ENCODE measurements at places on chromosomes 2 and 18.

- peaks cover 15% of the 10 kb centered on the region for H3K4me1 ChIP-seq
- peak overlapping the region; percentile 84 for H3K27ac ChIP-seq
- H3K27me3 ChIP-seq: no peaks in the 10 kb centered on the region
- no peak overlapping the region for H3K4me3 ChIP-seq
Observed at GRCh38 chr2:148802448-148803220, 72.4 kb upstream of the KIF5C start.

- no peaks in the 10 kb centered on the region for H3K27me3 ChIP-seq
- no peaks in the 10 kb centered on the region for H3K36me3 ChIP-seq
- no peak overlapping the region for H3K4me3 ChIP-seq
- H3K27ac ChIP-seq: no peak overlapping the region
Observed at GRCh38 chr2:198106621-198107385, 302.4 kb downstream of the PLCL1 start.

- H3K27me3 ChIP-seq: no peaks in the 10 kb centered on the region
- H3K36me3 ChIP-seq: peaks cover 7% of the 10 kb centered on the region
- no peak overlapping the region for H3K27ac ChIP-seq
- DNase-seq: peak; percentile 70
- H3K4me1 ChIP-seq: peaks cover 47% of the 10 kb centered on the region
Observed at GRCh38 chr18:58529714-58530354, 99.1 kb downstream of the ALPK2 start.

DNA sequence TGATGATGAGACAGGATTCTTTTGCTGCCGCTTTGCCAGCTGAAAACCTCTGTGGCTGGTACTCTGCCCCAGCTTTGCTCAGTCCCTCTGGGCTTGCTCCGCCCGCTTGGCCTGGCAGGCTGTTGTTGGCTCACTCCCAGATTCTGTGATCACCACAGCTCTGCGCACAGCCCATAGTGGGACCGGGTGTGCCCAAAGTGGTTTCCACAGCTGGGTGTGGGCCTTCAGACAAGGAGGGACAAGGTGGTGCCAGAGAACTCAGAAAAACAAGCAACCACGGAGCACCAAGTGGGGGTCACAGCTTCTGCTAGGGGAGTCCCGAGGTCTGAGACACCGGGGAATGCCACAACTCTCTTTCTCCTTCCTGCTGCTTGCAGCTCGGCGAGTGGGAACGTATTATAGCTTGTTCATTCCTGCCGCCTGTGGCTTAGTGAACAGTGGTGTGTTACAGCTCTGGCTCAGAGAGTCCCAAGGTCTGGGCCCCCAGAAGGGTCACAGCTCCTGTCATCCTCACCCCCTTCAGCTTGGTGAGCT is 9.2 kb upstream of the KYNU start:
- peaks cover 73% of the 10 kb centered on the region for H3K4me1 ChIP-seq
- peak overlapping the region; percentile 39 for H3K4me3 ChIP-seq
- H3K36me3 ChIP-seq: peaks cover 33% of the 10 kb centered on the region
- no peaks in the 10 kb centered on the region for H3K27me3 ChIP-seq

DNA sequence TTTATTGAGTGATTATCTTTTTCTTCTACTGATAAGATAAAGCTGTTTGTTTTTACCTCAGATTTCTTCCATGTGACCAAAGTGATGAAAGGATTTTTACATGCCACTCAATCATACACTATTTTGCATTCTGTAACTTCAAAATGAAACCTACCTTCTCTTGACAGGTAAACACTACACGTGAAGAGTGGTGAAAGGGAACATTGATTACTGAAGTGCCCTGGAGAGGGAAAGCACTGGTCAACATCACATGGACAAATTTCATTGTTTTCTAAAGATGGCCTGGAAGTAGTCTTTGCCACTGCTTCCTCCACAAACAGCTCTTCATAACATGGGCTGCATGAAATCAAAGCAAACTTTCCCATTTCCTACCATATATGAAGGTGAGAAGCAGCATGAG is 120.1 kb downstream of the HIBCH start:
- no peak overlapping the region for H3K4me3 ChIP-seq
- no peak overlapping the region for H3K27ac ChIP-seq
- DNase-seq: no peak
- no peaks in the 10 kb centered on the region for H3K27me3 ChIP-seq
- no peaks in the 10 kb centered on the region for H3K4me1 ChIP-seq

- no peaks in the 10 kb centered on the region for H3K27me3 ChIP-seq
- DNase-seq: no peak
- no peak overlapping the region for H3K27ac ChIP-seq
Observed at GRCh38 chr18:23887493-23887892, 127.1 kb upstream of the TTC39C start.

GRCh38 chr18:9115984-9116383 is 13.5 kb downstream of the NDUFV2 start:
- H3K27ac ChIP-seq: peak overlapping the region; percentile 77
- H3K4me3 ChIP-seq: peak overlapping the region; percentile 59
- H3K36me3 ChIP-seq: peaks cover 38% of the 10 kb centered on the region

- H3K27me3 ChIP-seq: no peaks in the 10 kb centered on the region
- H3K4me1 ChIP-seq: no peaks in the 10 kb centered on the region
- no peak overlapping the region for H3K27ac ChIP-seq
- no peak for DNase-seq
Observed at GRCh38 chr18:75727456-75727855, 300.0 kb upstream of the SMIM21 start.

DNA sequence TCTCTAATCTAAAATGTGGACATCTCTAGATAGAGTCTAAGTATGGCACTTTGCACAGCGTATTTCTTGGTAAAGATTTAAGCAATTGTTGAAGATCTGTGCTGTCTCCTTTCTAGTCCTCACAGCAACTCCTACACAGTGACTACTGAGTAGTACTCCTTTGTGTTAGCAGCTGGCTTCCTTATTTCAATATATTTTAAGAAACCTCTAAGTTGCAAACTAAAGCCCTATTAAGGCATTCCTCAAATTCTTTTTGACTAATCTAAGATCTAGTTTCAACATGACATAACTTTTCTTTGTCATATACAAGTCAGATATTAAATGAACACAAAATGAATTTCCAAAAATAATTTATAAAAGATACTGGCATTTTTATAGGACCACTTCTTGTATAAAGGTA is 121.8 kb upstream of the DNAJC10 start:
- no peaks in the 10 kb centered on the region for H3K4me1 ChIP-seq
- no peaks in the 10 kb centered on the region for H3K36me3 ChIP-seq
- H3K4me3 ChIP-seq: no peak overlapping the region
- DNase-seq: no peak
- no peak overlapping the region for H3K27ac ChIP-seq

- H3K4me3 ChIP-seq: no peak overlapping the region
- peaks cover 30% of the 10 kb centered on the region for H3K27me3 ChIP-seq
- no peaks in the 10 kb centered on the region for H3K36me3 ChIP-seq
- H3K27ac ChIP-seq: no peak overlapping the region
- peaks cover 8% of the 10 kb centered on the region for H3K4me1 ChIP-seq
- peak; percentile 46 for DNase-seq
Observed at GRCh38 chr2:41782306-41783158, 265.3 kb upstream of the PKDCC start.

DNA sequence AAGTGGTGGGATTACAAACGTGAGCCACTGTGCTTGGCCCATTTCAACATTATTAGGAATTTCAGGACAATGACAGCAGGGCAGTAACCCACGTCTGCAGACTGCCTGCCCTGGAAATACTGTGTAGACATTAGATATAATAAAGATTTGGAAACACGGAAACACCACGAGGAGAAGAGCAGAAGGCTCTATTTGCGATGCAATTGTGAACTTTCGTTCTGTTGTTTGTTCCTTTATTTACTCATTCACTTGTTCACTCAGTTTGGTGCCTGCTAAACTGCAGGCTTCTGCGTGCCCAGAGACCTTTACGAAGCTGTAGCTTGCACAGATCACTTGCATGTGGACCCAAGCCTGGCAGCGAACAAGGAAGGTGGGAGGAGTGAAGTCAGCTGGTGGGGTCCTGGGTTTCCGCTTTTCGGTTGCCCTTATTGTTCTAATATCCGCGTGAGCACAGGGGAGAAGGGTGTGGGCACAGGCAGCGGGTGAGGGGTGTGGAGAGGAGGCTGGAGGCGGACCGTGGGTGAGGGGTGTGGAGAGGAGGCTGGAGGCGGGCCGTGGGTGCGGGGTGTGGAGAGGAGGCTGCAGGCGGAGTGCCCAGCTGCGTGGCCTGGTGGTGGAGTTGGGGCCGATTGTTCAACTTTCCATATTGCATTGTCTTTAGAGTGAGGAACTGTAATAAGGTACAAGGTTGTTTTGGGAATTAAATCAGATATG is 3.4 kb downstream of the COLEC11 start:
- H3K4me1 ChIP-seq: peaks cover 9% of the 10 kb centered on the region
- H3K36me3 ChIP-seq: no peaks in the 10 kb centered on the region
- DNase-seq: no peak
- H3K27me3 ChIP-seq: peaks cover 41% of the 10 kb centered on the region
- no peak overlapping the region for H3K4me3 ChIP-seq

- H3K27me3 ChIP-seq: peaks cover 47% of the 10 kb centered on the region
- no peaks in the 10 kb centered on the region for H3K36me3 ChIP-seq
- DNase-seq: no peak
Observed at GRCh38 chr2:238113611-238114010, 13.5 kb downstream of the ESPNL start.

DNA sequence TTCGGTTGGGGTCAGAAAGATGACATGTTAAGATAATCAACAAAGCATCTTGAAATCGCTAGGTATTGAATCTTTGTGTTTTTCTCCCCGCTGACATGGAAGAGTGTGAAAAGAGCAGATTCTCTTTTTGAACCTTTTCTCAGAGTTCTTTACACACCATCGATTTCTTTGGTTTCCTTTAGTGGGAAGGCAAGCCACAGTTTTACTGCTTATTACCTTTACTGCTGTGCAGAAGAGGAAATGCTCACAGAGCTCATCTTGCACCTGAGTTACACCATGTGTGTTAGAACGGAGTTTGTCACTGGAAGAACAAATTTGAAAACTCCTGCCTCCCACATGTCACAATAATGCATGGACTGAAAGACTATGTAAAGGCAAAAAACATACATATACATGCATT is 45.3 kb upstream of the PDK1 start:
- no peak for DNase-seq
- H3K27ac ChIP-seq: no peak overlapping the region
- no peaks in the 10 kb centered on the region for H3K4me1 ChIP-seq
- peaks cover 28% of the 10 kb centered on the region for H3K36me3 ChIP-seq

DNA sequence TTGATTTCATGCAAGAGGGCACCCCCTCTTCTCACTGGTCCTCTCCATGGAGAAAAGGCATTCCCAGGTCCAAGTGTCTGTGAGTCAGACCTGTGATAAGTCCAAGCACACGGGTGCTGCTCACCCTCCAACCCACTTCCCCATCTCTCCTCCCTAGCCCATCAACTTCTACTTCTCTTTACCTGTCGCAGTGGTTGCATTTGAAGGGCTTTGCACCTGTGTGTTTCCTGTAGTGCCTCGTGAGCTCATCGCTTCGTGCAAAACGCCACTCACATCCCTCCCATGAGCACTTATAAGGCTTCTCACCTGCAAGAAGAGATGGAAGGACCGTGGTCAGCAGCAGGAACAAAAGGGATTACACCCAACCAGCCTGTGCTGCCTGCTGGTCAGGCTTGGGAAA is 77.5 kb downstream of the KLF7 start:
- H3K4me1 ChIP-seq: peaks cover 3% of the 10 kb centered on the region
- H3K4me3 ChIP-seq: no peak overlapping the region
- H3K27me3 ChIP-seq: no peaks in the 10 kb centered on the region
- DNase-seq: no peak

DNA sequence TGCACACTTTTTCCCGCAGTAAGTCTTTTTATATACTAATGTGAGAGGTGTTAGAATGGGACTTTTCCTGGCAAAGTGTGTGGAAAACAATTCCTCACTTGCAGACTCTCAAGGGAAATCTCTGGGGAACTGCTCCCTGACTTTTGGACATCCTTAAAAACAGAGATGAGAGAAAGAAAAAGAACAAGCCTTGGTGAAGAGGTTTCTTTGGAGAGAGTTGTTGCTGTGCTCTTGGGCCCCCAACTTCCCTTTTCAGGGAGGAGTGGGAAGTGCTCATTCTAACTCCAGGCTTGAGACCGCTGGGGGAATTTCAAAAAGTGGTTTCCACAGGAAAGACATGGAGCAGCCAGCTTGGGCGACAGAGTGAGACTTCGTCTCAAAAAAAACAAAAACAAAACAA is 142.6 kb upstream of the SPRED2 start:
- no peak for DNase-seq
- no peak overlapping the region for H3K4me3 ChIP-seq
- peaks cover 30% of the 10 kb centered on the region for H3K4me1 ChIP-seq
- peaks cover 9% of the 10 kb centered on the region for H3K36me3 ChIP-seq
- peak overlapping the region; percentile 36 for H3K27ac ChIP-seq
- H3K27me3 ChIP-seq: no peaks in the 10 kb centered on the region

- no peak overlapping the region for H3K27ac ChIP-seq
- no peak for DNase-seq
- peaks cover 9% of the 10 kb centered on the region for H3K4me1 ChIP-seq
- no peaks in the 10 kb centered on the region for H3K27me3 ChIP-seq
- no peaks in the 10 kb centered on the region for H3K36me3 ChIP-seq
Observed at GRCh38 chr2:211258646-211259335, 702.4 kb downstream of the CPS1 start.

DNA sequence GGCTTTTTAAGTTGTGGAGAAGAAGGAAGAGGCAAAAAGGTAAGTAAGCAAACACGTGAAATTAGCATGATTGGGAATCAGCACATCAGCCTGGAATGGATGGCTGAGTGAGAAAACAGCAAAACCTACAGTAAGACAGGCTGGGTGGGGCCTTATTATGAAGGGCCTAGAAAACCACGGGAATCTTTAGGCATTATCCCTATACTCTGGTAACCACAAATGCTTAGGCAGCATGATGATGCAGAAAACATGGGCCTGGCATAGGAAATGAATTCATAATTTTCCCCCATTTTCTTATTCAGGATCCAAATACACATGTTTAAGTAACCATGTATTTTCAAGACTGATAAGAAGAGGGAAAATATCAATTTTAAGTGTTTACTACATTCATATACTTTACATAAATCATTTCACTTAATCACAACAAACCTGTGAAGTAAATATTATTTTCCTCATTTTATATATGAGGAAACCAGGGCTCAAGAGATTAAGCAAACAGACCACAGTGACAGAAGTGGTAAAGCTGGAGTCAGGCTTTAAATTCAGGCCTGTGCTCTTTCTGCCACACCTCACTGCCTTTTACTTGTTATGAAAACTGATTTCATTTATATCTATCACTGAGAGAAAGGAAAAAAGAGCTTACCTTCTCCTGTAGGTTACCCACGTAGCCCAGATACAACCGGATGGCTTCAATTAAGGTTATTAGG is 4.0 kb downstream of the TMEM17 start:
- H3K4me1 ChIP-seq: peaks cover 21% of the 10 kb centered on the region
- H3K27me3 ChIP-seq: no peaks in the 10 kb centered on the region
- DNase-seq: no peak
- H3K4me3 ChIP-seq: no peak overlapping the region
- H3K27ac ChIP-seq: no peak overlapping the region

GRCh38 chr2:23323198-23323916 is 61.6 kb upstream of the KLHL29 start:
- H3K27me3 ChIP-seq: peaks cover 79% of the 10 kb centered on the region
- H3K4me1 ChIP-seq: no peaks in the 10 kb centered on the region
- H3K4me3 ChIP-seq: no peak overlapping the region
- DNase-seq: no peak

DNA sequence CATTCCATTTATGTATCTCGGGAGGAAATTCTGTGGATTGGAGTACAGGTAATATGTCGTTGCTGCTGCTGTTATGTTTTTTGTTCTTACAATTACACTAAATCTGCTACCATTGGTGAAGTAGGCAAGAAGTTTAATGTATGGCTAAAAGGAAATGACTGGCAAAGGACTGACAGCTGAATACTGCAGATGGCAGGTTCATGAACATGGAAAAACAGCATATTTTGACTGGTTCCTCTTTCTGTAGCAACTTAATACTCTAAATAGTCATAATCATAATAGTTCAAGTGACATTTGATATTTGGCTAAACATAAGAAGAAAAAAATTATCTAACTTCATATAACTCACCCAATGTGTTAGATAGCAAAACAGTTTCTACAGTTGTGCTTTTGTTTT is 84.5 kb upstream of the PGAP1 start:
- H3K36me3 ChIP-seq: no peaks in the 10 kb centered on the region
- H3K4me3 ChIP-seq: no peak overlapping the region
- H3K27ac ChIP-seq: no peak overlapping the region
